ENCODE measurements at places on chromosomes 13 and 19.
A peak's percentile ranks its signal among the peaks of the same experiment; 100 is the strongest.

GRCh38 chr13:100334214-100334613 is 245.3 kb downstream of the PCCA start:
- DNase-seq, result no peak

DNA sequence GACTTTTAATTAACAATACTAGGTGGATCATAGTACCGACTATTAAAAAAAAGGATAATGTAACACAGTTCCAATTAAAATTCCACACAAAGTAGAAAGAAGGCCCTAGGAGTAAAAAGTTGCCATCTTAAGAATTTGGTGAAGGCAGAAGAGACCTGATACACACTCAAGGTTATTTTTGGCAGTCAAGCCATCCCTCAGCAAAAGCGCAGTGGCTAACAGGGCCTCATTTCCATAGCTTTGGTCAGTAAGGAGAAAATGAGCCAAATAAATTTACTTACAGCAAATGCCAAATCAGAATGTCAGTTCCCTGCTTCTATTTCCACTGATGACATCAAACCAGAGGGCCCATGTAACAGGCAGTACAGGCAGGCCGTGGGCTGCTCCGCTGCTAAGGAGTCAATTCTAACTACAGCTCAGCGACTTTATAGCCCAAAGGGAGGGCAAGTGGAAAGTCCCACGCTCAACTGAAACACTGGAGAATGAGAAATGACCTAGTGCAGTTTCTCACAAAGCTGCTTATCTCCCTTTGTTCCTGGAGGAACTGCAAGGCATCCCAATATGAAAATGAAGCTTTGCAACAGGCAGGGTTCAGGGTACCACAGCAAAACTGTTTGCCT is 6.3 kb downstream of the ARGLU1 start:
- DNase-seq, result no peak

DNA sequence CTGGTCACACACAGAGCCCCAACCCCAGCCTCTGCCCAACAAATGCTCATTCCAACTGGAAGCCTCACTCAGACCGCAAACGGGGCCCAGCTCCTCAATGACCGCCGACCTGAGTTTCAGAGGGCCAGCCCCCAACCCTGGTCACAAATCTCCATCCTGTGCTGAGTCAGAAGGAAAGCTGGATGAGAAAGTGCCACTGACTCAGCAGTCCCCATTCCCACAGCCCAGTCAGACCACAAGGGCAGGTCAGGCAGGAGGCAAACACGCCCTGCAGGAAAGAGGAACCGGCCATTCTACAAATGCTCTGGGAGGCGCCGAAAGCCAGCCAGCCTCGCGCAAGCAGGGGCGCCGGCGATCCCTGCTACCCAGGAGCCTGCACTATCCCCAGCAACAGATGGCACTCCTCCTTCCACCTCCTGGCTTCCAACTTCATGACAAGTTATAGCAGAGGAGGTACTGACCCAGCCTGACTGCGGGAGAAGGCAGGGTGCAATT is 14.1 kb upstream of the PRKD2 start:
- DNase-seq, result peak; percentile 89

- peak; percentile 81 for DNase-seq
Observed at GRCh38 chr13:110524541-110525257, 36.8 kb downstream of the RAB20 start.

DNA sequence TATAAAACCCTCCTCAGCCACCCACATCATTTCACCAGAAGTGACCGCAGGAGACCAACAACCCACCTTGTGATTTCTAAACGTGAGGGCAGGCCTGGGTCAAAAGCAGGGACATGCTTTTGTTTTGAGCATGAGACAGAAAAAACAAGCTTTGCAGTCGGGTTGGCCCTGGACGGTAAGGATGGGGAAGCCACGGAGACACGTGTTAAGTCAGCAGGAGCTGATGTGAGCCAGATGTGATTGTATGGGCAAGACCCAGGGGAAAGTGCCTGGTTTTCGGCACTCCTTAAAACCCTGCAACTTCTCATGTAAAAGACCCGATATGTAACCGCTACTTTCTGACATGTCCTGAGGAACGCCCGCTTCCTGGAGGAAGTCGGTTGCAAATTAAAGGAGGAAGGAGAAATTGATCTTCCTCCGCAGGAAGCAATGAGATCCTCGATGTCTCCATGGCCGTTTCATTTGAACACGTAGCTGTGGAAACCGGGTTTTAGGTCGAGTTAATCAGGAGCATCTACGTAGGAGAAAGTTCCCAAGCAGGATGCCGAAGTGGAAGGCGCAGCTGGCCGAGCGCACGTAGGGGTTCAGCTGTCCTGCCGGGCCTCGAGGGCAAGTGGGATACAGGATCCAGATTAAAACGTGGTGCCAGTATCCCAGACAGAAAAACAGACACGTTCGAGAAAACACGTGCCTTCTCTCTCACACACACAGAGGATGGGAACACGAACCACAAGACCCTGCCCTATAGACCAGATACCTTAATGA is 40.5 kb upstream of the POMP start:
- DNase-seq, result no peak

DNA sequence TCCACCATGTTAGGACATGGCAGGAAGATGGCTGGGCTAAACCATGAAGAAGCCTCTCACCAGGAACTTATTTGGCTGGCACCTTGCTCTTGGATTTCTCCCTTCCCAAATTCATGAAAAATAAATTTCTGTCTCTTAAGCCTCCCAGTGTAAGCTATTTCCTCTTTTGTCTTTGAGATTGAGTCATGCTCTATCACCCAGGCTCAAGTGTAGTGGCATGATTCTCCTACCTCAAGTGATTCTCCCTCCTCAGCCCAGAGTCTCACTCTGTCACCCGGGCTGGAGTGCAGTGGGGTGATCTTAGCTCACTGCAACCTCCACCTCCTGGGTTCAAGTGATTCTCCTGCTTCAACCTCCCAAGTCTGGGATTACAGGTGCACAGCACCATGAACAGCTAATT is 12.6 kb downstream of the ZNF888 start:
- DNase-seq, result no peak

GRCh38 chr19:20339444-20339843 is 172.4 kb downstream of the ZNF486 start:
- DNase-seq, result no peak

DNA sequence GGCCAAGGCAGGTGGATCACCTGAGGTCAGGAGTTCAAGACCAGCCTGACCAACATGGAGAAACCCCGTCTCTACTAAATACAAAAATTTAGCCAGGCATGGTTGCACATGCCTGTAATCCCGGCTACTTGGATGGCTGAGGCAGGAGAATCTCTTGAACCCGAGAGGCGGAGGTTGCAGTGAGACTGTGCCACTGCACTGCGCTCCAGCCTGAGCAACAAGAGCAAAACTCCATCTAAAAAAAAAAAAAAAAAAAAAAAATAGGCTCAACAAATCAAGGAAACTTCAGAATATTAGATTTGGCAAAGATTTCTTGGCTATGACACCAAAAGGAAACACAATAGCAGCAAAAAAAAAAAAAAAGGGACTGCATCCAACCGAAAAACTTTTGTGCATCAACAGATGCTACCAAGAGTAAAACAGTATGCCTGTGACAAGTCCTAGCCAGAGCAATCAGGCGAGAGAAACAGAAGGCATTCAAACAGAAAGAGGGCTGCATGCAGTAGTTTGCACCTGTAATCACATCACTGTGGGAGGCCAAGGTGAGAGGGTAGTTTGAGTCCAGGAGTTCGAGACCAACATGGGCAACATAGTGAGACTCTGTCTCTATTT is 23.8 kb downstream of the ZNF160 start:
- no peak for DNase-seq

DNA sequence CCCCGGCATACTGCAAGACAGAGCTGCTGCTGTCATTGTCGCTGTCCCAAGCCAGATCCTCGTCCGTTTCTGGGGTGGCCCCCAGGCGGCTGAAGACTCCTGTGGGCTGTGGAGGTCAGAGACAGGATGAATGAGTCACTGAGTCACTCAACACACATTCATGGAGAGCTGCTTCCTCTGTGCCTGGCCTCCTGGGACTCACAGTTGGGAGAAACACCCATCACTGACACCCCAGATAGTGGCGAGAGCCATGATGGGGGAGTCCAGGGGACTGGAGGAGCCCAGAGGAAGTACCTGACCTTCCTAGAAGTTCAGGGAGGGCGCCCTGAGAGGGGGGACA is 26.0 kb downstream of the C19orf47 start:
- peak; percentile 44 for DNase-seq

GRCh38 chr19:2867025-2867991 is at the start of gene ZNF556:
ZNF556 (plus strand) TSS chr19:2867335; CDS start chr19:2867422, 87 bp downstream.
- peak; percentile 92 for DNase-seq

DNA sequence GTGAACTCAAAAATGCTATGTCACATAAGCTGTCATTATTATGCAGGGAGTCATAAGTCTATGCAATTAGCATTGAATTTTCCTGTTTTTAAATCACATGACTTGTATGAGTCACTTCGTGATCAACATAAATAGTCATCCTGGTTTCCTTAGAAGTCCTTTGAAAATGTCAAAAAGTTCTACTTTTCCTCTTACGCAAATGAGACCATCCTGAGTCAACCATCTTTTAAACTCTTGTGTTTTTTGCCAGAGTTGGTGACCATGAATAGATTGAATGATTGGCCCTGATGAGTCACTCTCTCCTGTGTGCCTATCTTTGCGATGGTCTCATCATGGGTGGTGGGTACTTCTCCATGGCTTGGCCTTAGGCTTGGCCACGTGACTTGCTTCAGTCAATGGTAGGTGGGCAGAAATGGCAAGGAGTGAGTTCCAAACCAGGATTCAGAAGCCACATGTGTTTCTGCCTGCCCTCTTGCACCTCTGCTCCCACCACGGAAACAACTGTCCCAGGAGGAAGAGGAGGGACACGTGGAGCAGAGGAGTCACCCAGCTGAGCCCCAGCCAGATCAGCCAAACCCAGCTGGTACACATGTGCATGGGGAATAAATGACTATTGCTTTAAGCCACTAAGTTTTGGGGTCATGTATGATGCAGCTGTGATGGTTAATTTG is 123.5 kb upstream of the CACNA1A start:
- no peak for DNase-seq

GRCh38 chr13:94974015-94974951 is 261.9 kb upstream of the SOX21 start:
- DNase-seq, result no peak

GRCh38 chr13:107347641-107348369 is 779.9 kb upstream of the ARGLU1 start:
- DNase-seq, result no peak

- no peak for DNase-seq
Observed at GRCh38 chr19:48396824-48397176, 3.3 kb downstream of the GRIN2D start.

DNA sequence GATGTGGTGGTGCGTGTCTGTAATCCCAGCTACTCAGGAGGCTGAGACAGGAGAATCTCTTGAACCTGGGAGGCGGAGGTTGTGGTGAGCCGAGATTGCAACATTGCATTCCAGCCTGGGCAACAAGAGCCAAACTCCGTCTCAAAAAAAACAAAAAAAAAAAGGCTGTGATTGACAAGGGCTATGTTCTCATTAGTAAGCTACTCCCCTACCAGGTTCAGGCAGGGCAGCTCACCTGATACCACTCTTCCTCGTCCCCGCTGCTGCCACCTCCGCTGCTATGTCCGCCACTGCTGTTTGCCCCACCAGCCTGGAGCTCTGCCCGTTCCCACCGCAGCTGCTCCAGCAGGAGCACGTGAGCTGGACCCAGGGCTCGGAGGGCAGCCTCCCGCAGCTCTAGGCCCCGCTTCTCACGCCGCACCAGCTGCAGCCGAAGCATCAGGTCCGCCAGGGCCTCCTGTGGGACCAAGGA is 9.4 kb downstream of the USHBP1 start:
- no peak for DNase-seq

DNA sequence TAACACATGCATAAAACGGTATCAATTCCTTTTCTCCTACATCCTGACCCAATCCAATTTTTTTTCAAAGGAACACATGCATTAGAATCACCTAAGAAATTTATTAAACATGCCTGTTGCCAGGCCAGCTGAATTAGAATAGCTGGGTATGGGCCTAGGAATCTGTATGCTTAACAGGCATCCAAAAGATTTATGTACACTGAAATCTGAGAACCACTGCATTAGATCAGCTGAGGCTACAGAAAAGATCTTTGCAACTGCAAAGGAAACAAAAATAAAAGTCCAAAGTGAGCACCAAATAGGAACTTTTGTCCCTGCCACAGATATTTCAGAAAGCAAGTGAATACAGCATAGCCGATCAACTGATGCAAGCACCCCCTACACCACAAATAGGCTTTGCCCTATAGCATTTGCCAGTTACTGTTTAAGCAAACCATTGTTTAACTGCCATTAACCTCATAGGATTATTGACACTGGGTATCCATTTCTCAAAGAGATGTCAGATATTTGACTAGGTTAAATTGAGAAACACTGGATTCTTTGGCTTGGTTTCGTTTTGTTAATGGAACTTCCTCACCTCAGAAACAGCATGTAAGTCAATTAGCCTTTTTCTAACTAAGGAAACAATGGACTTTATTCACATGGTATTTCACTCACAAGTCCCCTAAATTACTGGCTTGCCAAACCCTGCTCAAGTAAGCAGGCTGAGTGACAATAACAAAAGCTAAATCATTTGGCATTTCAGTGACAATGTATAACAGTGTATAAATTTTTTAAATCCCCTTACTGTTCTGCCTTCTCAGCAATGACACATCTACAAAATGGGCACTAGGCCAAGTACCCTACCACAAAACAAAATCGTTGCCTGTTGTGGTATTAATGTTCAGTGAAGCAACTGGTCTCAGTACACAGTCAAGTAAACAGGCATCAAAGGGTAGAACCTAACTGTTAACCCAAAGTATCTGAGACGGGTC is 67.8 kb downstream of the SUCLA2 start:
- no peak for DNase-seq

GRCh38 chr13:50761406-50761805 is 82.1 kb downstream of the DLEU7 start:
- DNase-seq, result no peak

DNA sequence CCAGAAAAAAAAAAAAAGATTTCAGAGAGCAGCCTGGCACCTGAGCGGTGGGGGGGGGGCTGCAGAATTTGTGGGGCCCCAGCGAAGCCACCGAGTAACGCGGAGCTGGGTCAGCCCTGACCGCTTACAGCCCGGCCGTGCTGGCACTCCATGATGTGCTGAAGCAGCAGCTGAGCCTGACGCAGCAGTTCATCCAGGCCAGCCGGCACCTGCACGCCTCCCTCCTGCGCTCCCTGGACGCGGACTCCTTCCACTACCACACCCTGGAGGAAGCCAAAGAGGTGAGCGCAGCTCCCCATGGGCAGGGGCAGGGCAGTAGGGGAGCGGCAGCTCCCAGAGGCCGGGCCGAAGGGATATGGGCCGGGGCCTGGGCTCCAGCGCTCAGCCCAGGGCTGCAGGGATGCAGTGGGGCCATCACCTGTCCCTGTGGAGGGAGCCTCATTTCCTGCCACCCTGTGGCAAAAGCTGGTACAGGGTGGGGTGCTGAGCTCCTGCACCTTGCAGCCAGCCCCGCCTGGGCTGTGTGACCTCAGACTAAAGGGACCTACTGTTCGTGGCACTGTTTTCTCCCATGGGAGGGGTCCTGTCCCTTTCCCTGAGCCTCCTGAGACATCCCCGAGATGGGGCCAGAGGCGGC is 18.3 kb downstream of the C19orf44 start:
- no peak for DNase-seq

- peak; percentile 34 for DNase-seq
Observed at GRCh38 chr19:34172661-34173192, 423 bp downstream of the LSM14A start.

All from H54 (cell line).